ENCODE measurements at places on chromosomes 6 and 20. TPM values are rescaled to one million over a fixed set of nuclear protein-coding genes. Genes with fewer than 3 reads are reported as not detected.

DNA sequence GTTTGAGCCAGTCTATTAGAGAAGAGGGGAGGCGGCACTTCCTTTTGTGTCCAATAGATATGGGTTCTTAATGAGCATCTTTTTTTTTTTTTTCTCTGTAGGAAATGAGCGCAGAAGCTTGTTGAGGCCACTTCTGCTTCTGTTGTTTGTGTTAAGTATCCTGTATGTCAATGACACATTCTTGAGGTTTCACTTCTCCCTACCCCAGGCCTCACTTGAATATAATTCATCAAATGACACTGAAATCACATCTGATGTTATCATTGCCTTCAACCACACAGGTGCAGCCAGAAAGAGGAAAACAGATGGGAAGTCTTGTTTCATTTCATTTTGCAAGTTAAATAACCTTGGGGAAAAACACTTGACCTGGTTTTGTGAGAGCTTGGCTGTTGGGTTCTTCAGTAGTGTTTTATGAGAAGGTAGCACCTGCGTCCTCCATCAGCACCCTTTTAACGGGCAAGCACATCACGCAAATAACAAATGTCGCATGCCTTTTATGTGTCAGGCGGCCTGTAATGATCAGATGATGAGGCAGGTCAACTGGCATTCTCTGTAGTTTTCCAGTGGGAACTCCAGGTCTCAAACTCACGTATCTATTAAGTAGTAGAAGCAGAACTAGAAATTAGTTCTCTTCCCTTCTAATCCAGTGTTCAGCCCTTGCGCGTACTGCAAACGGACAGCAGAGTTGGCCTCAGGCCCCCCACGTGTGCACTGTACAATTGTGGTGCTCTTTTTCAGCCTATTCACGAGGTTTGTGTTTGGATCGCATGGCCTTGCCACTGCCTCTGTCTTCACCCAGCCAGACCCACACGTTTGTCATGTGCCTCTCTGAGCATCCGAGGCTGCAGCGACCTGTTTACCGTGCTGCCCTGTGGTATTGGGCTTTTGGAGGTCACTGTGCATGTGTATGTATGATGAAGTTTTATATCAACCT is 23.5 kb downstream of the PLEKHG1 start:
- DNase-seq: no peak

GRCh38 chr20:48794360-48794759 is 33.4 kb downstream of the PREX1 start:
- DNase-seq: no peak

- DNase-seq: no peak
Observed at GRCh38 chr20:37418591-37419109, 72.7 kb downstream of the SRC start.

- no peak for DNase-seq
Observed at GRCh38 chr6:134389658-134390057, 71.7 kb upstream of the SGK1 start.

DNA sequence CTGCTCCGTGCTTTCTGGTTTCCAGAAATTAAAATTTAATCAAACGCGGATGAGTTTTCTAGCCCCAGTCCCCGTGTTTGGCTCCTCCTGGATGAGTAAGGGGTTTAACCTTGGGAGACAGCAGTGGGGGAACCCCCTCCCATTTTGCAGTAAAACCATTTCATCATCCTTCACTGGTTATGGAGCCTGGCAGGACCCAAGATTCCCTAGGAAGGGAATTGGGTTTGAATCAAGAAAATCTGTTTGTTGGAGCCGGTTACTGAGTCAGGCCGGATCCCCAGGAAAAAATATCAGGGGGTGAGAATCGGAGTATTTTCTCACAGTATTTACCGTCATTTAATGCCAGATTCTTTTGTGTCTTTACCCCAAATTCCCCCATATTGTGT is 754 bp downstream of the YWHAB start:
- DNase-seq: peak; percentile 29

CASS4 gene
- total RNA-seq: 3.5 TPM

MDFI gene
- not detected for total RNA-seq

GLP1R gene
- not detected for total RNA-seq

Data from fibroblast of villous mesenchyme (primary cell).